Muscle of leg (tissue), 16 donors: ENCODE measurements at places on chromosomes 2 and 18. TPM values are rescaled to one million over a fixed set of nuclear protein-coding genes. Genes with fewer than 3 reads are reported as not detected.

Gene SP9
- 0.13 TPM for total RNA-seq

GRCh38 chr2:113078350-113078839, 10.6 kb downstream of the IL1F10 start:
- no peaks in the 10 kb centered on the region for H3K27me3 ChIP-seq
- H3K4me3 ChIP-seq, result no peak overlapping the region
- peaks cover 21% of the 10 kb centered on the region for H3K4me1 ChIP-seq
- DNase-seq, result peak; percentile 44
- no peaks in the 10 kb centered on the region for H3K36me3 ChIP-seq
- H3K27ac ChIP-seq, result no peak overlapping the region

DNA sequence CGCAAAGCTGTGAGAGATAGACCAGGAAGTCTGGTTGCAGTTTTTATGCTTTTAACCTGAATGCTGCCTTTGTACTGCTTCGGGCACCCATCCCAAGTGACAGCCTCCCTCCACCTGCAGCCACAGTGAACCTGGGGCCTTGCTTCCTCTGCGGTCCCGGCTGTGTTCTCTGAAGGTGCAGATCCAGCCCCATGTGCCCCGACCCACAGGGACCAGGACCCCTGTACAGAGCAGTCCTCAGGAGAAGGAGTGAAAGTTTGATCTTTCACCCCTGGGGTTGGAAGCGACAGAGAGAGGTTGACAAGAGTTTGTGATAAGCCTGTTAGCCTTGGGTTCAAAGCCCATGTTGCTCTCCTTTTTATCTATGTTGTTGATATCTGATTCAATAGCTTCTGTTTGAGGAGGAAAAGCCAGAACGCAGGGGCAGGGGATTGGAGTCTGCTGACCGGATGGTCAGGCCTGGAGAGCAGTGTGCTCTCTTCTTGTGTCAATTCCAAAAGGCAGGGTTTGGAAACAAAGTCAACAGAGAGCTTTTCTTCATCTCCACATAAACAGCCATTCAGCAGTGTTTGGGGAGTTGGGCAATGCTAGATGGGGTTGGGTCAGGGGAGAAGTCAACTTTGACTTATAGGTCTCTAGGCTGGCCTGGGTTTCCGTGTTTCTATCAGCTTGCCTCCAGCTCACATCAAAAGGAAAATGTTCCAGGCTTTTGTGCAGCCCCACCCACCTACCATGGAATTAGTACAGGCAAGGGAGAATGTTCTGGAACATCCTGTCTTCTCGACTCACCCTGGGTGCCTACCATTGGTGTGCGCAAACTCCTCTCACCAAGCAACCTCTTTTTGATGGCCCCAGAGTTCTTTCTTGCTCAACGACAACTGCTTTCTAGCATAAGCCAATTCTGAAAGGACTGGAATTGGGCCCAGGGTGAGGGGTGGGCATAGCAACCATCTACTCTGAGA, 214.9 kb downstream of the ALPK2 start:
- H3K4me3 ChIP-seq, result no peak overlapping the region
- H3K27ac ChIP-seq, result no peak overlapping the region
- H3K36me3 ChIP-seq, result no peaks in the 10 kb centered on the region
- H3K27me3 ChIP-seq, result no peaks in the 10 kb centered on the region
- peaks cover 16% of the 10 kb centered on the region for H3K4me1 ChIP-seq

GRCh38 chr2:101356521-101356920, 30.8 kb downstream of the CREG2 start:
- no peaks in the 10 kb centered on the region for H3K27me3 ChIP-seq
- no peak overlapping the region for H3K27ac ChIP-seq
- no peak for DNase-seq
- H3K4me1 ChIP-seq, result no peaks in the 10 kb centered on the region
- H3K36me3 ChIP-seq, result no peaks in the 10 kb centered on the region

DNA sequence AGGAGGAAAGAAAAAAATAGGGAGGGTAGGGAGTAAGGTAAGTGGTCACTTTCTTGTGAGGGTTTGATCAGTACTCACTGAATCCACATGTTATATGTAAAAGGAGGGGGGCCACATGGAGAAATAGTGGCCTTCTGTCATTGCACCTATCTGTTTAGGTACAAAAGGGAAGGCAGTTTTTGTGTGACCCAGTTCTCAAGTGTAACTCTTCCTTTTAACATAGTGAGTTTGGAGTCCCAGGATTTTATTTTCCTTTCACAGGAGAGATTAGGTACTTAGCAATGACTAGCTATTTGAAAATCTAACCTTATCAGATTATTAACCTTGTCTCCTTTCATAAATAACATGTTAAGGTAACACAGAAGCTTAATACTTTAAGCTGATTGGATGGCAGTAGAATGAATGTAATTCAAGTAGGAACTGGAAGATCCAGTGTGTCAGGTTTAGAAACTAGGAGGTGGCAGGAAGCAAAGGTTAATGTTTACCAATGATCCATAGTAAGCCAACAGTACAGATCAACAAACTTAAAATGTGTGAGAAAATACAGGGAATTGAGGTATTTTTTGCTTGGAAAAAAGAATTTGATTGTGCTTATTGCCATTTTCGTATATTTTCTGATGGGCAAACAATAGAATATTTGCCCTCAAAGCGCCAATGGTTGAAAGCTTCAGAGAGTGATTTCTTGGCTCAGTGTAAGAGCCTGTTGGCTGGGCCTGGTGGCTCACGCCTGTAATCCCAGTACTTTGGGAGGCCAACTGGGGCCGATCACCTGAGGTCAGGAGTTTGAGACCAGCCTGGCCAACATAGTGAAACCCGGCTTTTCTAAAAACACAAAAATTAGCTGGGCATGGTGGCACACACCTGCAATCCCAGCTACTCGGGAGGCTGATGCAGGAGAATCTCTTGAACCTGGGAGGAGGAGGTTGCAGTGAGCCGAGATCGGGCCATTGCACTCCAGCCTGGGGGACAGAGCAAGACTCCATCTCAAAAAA, 11.3 kb downstream of the HNMT start:
- no peak overlapping the region for H3K27ac ChIP-seq
- no peaks in the 10 kb centered on the region for H3K27me3 ChIP-seq
- no peak overlapping the region for H3K4me3 ChIP-seq

DNA sequence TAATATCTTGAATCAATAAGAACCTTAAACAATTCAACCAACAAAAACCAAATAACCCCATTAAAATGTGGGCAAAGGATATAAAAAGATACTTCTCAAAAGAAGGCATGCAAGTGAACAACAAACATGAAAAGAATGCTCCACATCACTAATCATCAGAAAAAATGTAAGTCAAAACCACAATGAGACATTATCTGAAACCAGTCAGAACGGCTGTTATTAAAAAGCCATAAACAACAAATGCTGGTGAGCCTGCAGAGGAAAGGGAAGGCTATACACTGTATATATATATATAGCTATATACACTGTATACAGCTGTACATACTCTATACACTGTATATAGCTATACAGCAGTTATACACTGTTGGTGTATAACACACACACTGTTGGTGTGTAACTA, 47.8 kb upstream of the GALNT13 start:
- DNase-seq, result no peak
- H3K4me3 ChIP-seq, result no peak overlapping the region
- no peaks in the 10 kb centered on the region for H3K36me3 ChIP-seq
- no peaks in the 10 kb centered on the region for H3K4me1 ChIP-seq
